Activated CD4-positive, alpha-beta T cell treated with anti-CD3 and anti-CD28 coated beads for 36 hours (primary cell): ENCODE measurements at places on chromosomes 3 and 15. TPM values are rescaled to one million over a fixed set of nuclear protein-coding genes. Genes with fewer than 3 reads are reported as not detected.

SPTSSB gene
- total RNA-seq: not detected

MKRN2OS gene
- total RNA-seq: not detected

ZNF620 gene
- 3.9 TPM for total RNA-seq

GCSAM gene
- 12.1 TPM for total RNA-seq

REC114 gene
- not detected for total RNA-seq

WDR93 gene
- not detected for total RNA-seq

ARNT2 gene
- 0.19 TPM for total RNA-seq

PRR20G gene
- total RNA-seq: not detected

EXOSC7 gene
- 42.7 TPM for total RNA-seq

FETUB gene
- not detected for total RNA-seq

CCDC39 gene
- total RNA-seq: not detected

CPNE9 gene
- 0.14 TPM for total RNA-seq

KLHL25 gene
- 4.9 TPM for total RNA-seq

ILDR1 gene
- 0.11 TPM for total RNA-seq

ZDHHC23 gene
- total RNA-seq: 5.1 TPM

KBTBD8 gene
- 9.2 TPM for total RNA-seq

C3orf20 gene
- not detected for total RNA-seq

MKRN3 gene
- 2.2 TPM for total RNA-seq

ACSBG1 gene
- total RNA-seq: not detected

TERC gene
- total RNA-seq: 11.1 TPM

NDN gene
- total RNA-seq: 1.9 TPM

CYP1A1 gene
- total RNA-seq: 2.0 TPM

CD86 gene
- 0.25 TPM for total RNA-seq

GNB5 gene
- 11.8 TPM for total RNA-seq

SLC28A1 gene
- total RNA-seq: not detected

CKMT1B gene
- 0.25 TPM for total RNA-seq

SLC22A14 gene
- total RNA-seq: not detected

GNAT1 gene
- total RNA-seq: 0.14 TPM

KCNH8 gene
- total RNA-seq: not detected

ASB14 gene
- total RNA-seq: not detected

PLA2G4E gene
- not detected for total RNA-seq

IQCF2 gene
- not detected for total RNA-seq

GOLGA6L7 gene
- total RNA-seq: not detected
